ENCODE measurements at places on chromosomes 12 and 14.

- peak; percentile 40 for DNase-seq
These were observed 21.6 kb upstream of the GPR132 start for GRCh38 chr14:105086833-105087307.

- no peak for DNase-seq
These were observed 96.3 kb upstream of the HIF1A start for GRCh38 chr14:61598980-61599379.

GRCh38 chr14:70935135-70935534 is 27.9 kb downstream of the PCNX1 start:
- no peak for DNase-seq

DNA sequence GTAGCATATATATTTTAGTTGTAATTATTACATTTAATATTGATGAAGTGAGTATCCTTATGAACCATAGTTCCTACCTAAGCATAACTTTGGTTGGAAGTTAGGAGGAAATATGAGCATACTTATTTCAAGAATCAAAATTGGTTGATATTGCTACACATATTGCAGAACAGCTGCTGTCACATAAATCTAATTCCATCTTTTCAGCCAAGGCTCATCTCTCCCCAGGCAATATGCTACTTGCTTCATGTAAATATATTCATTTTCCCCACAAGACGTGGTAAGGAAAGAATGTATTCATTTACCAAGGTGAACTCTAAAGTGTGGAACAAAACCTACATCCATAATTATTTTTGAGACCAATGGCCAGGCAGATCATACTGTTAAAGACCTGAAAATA is 62.5 kb upstream of the HIF1A start:
- DNase-seq = no peak

- no peak for DNase-seq
These were observed 117.8 kb downstream of the ESR2 start for GRCh38 chr14:64176330-64176729.

- DNase-seq = no peak
These were observed 1.5 kb downstream of the RAB35 start for GRCh38 chr12:120115066-120115465.

- DNase-seq = no peak
These were observed 47.9 kb downstream of the FGD6 start for GRCh38 chr12:95169368-95169767.

GRCh38 chr12:16303939-16304338 is 26.5 kb upstream of the SLC15A5 start:
- no peak for DNase-seq

- no peak for DNase-seq
These were observed 244.4 kb downstream of the ZFP36L1 start for GRCh38 chr14:68548194-68549076.

DNA sequence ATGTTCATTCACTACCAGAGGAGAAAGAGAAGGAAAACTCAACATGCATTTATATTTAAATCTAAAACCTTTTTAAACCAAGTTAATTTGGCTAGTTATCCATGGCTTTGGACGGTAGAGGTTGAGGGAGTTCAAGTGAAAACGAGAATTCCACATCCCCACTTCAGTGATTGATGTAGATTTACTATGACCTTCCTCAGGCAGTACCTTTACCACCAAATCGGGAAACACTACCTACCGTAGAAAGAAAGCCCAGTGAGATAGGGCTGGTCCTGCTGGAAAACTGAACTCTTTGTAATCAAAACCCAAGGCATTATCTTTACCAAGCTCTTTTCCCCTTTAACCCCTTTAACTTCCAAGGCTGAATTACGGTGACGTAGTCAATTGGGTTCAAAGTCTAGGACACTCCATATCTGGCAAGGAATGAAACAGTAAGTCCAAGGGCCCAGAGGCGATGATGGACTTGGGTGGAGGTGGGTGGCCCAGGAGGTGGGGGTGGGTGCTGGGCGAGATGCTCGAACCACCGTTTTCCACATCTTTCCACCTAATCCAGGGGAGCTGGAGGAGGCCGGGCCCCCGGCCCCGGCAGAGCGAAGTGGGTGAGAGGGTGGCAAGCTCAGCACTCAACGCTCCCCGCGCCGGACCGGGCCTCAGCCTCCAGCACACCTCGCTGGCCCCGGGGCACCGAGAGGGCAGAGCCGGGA is 618 bp downstream of the SEC23A start:
- DNase-seq = no peak

DNA sequence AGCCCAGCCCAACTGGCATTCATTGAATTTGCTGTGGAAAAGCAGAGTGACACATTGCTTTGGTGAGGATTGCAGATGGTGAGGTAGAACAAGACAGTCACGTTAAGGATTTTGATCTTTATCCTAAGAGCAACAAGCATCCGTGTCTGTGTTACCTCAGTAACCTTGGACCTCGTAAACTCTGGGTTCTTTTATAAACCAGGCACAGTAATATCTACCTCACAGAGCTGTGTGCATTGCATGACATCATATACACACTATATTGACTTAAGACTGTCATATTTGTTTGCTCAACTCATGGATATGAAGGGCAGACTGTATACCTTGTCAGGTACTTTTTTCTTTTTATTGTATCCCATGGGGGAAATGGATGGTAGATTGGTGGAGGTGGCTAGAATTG is 156.2 kb downstream of the ETV6 start:
- no peak for DNase-seq

GRCh38 chr12:69468237-69469026 is 1.8 kb upstream of the FRS2 start:
- no peak for DNase-seq

DNA sequence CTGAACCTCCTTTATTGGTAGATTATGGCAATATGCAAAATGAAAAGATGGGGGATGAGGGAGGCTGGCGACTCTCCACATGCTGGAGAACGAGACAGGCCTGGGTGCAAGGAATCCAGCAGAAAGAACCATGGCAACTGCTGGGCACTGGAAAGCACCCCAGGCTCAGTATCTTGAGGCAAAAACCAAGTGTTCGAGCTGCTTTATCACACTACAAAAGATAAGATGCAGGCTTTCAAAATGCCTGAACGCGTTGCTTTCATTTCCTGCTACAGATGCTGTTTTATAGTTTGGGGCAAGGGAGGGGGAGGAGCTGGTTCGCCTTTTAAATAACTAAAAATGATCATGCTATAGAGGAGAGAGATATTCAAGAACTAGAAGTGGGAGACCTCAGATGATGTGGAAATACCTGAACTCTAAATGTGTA is 38.9 kb downstream of the NIN start:
- no peak for DNase-seq

DNA sequence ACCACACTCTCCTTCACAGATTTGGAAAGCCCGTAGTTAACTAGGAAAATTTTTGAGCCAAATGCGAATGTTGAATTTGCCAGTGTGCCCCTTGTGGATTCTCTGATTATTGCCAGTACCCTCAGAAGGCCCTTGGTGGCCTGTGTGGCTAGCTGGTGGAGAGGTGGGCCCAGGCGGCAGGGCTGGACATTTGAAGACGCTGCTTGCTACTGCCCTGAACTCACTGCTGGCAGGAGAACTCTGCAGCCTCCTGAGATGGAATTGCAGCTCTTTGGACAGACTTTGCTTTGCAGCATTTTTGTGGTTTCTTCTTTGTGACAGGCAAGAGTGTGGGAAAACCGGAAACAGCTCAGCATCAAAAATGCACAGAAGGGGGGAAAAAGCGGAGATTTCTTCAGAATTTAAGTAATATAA is 97.6 kb downstream of the TGFB3 start:
- DNase-seq = no peak

DNA sequence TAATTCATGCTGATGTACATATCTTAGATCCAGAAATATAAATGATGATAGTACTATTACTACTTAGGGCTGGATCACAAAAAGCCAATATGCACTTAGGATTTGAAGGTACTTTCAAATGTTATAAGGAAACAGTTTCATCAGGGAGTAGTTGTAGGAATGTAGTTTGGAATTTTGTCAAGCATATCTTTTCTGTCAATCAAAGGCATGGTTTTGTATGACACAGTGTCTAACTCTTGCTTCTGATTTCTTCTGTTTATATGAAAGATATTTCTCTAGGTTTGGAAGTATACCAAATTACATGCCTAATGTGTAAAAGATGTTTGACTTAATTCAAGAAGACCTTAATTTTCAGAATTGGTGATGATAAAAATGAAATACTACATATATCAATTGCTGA is 135.7 kb downstream of the RAD51B start:
- DNase-seq = no peak

- DNase-seq = no peak
These were observed 18.2 kb upstream of the FAIM2 start for GRCh38 chr12:49921936-49922335.

DNA sequence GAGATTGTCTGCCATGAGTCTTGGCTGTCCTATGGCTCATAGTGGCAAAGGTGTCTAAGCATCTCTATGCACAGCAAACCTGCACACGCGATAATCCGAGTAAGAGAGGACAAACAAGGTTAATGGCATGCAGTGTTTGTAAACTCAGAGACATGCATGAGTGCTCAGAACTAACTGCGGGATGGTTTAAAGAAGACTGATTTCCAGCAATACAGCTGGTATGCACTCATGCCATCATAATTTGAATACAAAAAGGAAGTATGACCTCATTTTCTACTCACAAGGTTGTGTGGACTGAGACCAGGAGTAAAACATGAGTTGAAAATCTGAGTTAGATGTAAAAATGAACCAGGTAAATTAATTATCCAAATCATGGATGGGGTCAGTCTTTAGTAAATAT is 16.6 kb upstream of the TCP11L2 start:
- no peak for DNase-seq

DNA sequence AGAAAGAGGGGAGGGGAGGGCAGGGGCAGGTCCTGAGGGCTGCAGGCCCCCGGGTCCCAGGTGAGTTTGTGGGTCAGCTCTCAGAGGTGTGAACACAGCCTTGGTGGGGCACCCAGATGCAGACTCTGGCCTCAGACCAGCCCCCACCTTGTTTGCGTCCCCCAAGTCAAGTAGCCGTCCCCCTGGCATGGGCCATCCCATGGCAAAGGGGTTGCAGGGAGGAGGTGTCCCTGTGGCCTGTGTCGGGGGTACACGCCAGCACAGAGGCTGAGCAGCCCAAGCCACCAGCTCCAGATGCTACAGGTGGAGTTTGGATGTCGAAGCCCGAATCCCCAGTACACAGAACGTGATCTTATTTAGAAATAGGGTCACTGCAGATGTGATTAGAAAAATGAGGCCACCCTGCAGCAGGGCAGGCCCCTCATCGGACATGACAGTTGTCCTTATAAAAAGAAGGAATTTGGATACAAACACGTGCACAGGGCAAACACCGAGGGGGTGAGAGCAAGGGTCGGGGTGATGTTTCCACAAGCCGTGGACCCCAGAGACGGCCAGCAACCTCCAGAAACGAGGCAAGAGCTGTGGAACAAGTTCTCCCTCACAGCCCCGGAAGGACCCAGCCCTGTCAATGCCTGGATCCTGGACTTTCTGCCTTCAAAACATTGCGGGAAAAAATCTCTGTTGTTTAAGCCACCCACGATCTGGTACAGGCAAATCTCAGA is 141.2 kb upstream of the C14orf180 start:
- no peak for DNase-seq

DNA sequence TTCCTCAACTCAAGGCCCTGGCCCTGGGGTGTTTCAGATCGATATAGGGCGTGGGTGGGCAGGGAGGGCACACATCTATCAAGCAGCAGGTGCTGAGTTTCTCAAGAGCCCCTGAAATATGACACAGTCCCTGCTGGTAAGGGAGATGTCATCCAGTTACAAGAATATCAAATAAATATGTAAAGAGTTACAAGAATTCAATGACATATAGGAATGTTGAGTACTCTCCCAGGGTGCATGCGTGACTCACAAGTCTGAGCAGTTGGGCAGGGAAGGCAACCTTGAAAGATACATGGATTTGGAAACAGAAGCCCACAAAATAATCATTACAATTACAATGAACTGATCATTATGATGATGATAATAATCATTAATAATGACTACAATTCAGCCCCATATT is 35.2 kb downstream of the MVK start:
- no peak for DNase-seq

- no peak for DNase-seq
These were observed 73.9 kb upstream of the KRR1 start for GRCh38 chr12:75585330-75585729.

GRCh38 chr12:46557539-46558373 is 185.2 kb upstream of the SLC38A2 start:
- no peak for DNase-seq

- no peak for DNase-seq
These were observed 236.4 kb downstream of the FLRT2 start for GRCh38 chr14:85766295-85766694.

- no peak for DNase-seq
These were observed 26.2 kb downstream of the SLC4A8 start for GRCh38 chr12:51450806-51451205.

GRCh38 chr12:25256826-25257225 is 6.1 kb upstream of the KRAS start:
- DNase-seq = no peak

- DNase-seq = no peak
These were observed 34.9 kb downstream of the LRTM2 start for GRCh38 chr12:1855241-1855640.

DNA sequence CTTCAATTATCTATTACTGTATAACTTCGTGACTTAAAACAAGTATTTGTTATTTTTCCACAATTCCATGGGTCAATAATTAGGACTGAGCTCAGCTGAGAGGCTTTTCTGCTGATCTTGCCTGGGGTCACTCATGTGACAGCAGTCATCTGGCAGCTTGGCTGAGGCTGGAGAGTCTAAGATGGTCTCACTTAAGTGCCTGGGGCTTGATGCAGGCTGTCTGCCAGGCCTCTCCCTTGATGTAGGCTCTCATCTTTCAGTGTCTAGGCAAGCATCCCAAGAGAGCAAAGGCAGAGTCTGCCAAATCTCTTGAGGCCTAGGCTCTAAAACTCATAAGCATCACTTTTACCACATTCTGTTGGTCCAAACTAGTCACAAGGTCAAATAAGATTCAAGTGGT is 93.2 kb downstream of the NKX2-1 start:
- DNase-seq = no peak

GRCh38 chr12:123960856-123961255 is 11.8 kb downstream of the CCDC92 start:
- DNase-seq = no peak

- no peak for DNase-seq
These were observed 16.1 kb upstream of the MFAP5 start for GRCh38 chr12:8678661-8679111.

- no peak for DNase-seq
These were observed 30.8 kb downstream of the COA8 start for GRCh38 chr14:103593577-103593976.

DNA sequence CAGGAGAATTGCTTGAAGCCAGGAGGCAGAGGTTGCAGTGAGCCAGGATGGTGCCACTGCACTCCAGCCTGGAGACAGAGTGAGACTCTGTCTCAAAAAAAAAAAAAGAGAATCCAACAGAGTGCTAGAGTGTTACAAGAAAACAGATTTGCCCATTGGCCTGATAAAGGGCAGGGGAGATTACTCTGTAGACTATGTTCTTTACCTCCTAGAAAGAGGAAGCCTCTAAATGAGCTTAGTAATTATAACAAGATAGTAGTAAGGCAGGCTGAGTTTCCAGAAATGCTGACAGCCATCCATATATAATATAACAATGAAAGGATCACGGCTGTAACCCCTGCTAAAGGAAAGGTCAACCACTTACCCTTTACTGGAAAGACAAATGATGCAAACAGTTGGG is 24.4 kb downstream of the AK7 start:
- no peak for DNase-seq

- no peak for DNase-seq
These were observed 32.6 kb upstream of the MAX start for GRCh38 chr14:65134651-65135579.

All from NCI-H1930 (cell line).